ENCODE measurements at places on chromosomes 5 and 9.

GRCh38 chr5:158610051-158610415 lies 489.7 kb downstream of the EBF1 start:
- no peak for DNase-seq

- no peak for DNase-seq
Observed at GRCh38 chr9:71001780-71002386, 119.5 kb downstream of the TRPM3 start.

DNA sequence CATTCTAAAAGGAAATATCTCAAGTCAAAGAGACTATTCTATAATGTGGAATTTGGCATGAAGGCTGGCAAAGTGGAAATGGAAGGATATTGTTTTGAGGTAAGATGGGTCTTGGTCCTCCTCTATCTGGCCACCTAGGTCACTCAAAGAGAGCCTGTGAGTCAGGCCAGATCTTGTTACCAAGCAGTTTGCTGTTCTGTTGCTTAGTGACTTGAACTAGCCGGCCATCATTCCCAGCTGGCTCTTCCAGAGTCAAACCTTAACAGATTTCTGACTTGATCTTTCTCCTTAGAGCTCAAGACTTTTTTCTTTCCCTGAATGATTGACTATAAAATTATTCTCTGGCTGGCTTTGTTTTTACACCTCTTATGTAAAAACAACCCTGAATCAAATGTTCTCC lies 136.1 kb downstream of the PDE4D start:
- no peak for DNase-seq

GRCh38 chr5:163478126-163478981 lies 17.9 kb downstream of the HMMR start:
- no peak for DNase-seq

DNA sequence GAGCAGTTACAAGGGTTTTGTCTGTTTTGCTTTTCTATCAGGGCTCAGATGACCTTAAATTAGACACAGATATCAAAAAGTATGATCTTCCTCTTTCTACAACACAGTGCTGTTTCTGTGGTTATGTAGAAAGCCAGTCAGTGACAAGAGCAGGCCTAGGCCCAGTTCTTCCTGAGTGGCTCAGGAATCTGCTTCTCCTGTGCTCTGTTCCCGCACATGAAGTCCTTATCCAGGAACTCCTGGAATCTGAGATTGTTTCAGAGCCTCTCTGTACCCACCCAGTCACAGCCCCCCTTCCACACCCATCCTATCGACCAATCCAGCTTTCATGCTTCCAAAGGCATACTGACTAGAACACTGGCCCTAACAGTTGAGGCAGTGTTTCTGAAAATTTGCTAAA lies 40.4 kb upstream of the SMU1 start:
- no peak for DNase-seq

- no peak for DNase-seq
Observed at GRCh38 chr5:151121665-151122064, 35.9 kb downstream of the ANXA6 start.

- no peak for DNase-seq
Observed at GRCh38 chr5:121887727-121888126, 36.0 kb downstream of the FTMT start.

- no peak for DNase-seq
Observed at GRCh38 chr5:116068028-116068632, 16.7 kb upstream of the COMMD10 start.

- DNase-seq: no peak
Observed at GRCh38 chr5:56447232-56447631, 214.1 kb upstream of the ANKRD55 start.

GRCh38 chr5:22644859-22645258 lies 208.3 kb downstream of the CDH12 start:
- DNase-seq: no peak

DNA sequence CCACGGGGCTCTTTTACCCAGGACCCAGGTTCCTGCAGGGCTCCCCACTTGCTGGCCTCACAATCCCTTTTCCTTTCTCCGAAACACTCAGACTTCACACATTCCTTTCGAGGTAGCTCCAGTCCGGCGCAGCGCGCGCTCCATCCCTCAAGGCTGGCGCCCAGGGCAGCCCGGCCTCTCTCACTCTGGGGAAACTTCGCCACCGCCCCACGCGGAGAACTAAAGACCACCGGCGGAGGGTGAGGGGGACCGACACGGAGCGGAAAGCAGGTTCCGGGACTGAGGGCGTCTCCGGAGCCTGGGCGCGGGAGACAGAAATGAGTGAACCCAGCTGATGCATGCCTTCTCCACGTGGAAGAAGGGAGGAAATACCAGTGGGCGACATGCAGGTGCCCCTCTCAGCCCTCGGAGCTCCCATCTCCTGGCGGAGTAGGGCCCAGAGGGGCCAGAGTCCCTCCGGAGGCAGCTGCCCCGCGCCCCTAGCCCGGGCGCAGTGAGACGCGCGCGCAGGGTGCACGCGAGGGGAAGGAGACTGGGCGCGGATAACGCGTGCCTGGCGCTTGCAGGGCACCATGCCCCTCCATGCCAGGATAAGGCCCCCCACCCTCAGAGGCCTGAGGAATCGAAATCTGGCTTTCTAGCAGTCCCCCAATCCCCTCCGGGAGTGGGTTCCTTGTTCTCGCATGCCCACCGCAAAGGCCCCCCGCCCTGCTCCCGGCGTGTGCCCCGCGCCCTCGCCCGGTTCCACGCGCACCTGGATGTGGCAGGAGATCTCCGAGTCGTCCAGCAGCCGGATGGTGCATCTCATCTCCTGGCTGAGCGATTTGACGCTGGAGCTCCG lies 650 bp downstream of the FRMD3 start:
- no peak for DNase-seq

All from central memory CD8-positive, alpha-beta T cell (primary cell).